ENCODE measurements at places on chromosomes 11 and 22.
A peak's percentile ranks its signal among the peaks of the same experiment; 100 is the strongest.

- no peak for DNase-seq
Observed at GRCh38 chr11:57656885-57657193, 723 bp upstream of the CLP1 start.

DNA sequence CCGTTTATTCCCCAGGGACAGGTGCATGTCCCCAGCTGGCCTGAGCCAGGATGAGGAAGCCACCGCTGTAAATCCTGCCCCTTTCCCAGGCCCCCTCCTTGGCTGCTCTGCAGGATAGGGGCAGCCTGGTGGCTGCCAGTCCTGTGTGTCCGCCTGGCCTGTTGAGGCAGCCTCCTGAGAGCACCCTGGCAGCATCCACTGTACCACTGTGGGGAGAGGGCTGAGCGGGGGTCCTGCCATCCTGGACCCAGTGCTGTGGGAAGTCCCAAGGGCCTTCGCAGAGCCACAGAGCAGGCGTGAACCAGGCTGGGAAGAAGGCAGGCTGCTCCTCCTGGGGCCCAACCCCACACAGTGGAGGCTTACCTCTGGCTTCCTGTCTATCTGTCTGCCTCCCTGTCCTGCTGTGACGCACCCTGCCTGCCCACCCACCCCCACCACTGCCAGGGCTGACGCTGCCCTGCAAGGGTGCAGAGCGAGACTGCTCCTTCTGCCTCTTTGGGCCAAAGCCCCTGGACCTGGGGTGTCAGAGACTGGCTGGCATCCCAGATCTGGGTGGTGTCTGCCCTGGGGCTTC, 8.4 kb downstream of the KCTD17 start:
- DNase-seq = no peak

DNA sequence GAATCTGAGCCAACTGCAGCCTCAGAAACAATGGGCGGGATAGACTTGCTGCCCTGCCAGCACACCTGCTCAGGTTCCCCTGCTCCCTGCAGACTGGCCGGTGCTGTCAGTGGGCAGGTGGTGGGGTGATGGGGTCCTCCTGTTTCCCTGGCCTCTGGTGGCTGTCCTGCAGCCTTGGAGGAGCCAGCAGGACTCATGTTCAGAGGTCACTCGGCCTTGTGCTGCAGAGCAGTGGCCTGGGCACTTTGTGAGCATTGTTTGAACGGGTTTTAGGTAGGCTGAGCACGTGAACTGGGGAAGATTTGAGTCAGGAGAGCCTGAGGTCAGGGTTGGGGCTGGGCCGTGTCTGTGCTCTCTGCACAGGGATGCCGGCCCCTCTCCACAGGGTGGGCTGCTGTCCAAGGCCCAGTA, 17.6 kb downstream of the PPIL2 start:
- DNase-seq = no peak

- peak; percentile 48 for DNase-seq
Observed at GRCh38 chr11:19398772-19399527, 158.2 kb upstream of the E2F8 start.

DNA sequence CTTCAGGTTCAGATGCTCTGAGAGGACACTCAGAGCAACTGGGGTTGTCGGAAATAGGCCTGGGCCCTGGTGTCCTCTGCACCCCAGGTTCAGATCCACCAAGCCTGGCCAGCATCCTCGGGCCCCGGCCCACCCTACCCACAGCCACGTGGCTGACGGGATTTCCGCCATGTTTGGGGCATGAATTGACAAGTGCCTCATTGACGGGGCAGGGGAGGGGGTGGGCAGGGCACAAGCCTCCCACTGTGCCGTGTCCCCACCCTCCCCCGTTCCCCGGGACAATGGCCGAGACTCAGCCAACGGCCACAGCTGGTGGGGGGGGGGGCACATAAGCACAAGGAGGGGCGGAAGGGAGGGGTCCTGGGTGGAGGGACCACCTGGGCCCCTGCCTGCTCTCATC, 8.5 kb downstream of the MYRF start:
- no peak for DNase-seq

DNA sequence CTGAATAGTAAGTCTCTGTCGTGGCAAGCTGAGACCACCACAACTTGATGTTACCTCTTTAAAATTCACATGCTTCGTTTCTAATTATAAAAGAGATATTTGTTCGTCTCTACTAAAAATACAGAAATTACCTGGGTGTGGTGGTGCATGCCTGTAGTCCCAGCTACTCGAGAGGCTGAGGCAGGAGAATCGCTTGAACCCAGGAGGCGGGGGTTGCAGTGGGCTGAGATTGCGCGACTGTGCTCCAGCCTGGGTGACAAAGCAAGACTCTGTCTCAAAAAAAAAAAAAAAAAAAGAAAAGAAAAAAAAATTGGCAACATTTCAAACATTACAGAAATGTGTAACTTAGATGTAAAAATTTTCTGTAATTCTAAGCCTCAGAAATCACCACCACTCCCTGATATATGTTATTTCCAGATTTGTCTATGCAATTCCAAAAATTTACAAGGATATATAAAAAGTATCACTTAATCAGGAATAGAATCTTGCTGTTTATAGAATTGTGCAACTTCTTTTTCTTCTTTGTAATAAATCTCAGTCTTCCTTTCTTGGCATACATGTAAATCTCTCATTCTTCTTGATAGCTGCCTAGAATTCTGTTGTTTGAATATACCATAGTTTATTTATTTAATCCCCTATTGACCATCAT, 37.3 kb downstream of the C11orf96 start:
- peak; percentile 12 for DNase-seq

DNA sequence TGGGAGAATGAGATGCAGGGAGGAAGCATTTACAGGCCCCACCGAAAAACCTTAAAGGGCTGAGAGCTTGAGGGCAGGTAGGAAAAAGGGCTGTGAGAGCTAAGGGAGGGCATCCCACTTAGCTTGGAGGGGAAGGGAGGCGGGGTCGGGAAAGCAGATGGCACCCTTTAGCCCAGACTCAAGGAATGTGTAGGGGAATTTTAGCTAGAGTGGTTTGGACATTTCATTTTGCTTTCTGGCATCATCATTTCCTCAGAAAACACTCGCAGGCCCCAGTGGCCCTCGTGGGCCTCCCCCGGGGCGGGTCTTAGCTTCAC, 846 bp upstream of the STIM1 start:
- DNase-seq = no peak

DNA sequence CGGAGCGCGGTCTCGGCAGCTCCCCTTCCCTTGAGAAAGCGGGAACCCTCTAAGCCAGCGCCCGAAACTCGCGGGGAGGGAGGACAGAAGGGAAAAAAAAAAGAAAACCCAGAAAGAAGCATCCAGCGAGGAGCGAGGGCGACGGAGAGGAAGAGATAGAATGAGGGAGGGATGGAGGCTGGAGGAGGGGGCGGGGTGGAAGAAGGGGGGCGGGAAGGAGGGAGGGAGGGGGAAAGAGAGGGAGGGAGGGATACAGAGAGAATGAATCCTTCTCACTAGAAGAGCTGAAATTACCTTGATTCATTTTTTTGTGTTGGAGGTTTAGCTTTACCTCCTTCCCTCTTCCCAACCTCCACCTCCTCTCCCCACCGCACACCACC, 19.3 kb upstream of the BDNF start:
- no peak for DNase-seq

DNA sequence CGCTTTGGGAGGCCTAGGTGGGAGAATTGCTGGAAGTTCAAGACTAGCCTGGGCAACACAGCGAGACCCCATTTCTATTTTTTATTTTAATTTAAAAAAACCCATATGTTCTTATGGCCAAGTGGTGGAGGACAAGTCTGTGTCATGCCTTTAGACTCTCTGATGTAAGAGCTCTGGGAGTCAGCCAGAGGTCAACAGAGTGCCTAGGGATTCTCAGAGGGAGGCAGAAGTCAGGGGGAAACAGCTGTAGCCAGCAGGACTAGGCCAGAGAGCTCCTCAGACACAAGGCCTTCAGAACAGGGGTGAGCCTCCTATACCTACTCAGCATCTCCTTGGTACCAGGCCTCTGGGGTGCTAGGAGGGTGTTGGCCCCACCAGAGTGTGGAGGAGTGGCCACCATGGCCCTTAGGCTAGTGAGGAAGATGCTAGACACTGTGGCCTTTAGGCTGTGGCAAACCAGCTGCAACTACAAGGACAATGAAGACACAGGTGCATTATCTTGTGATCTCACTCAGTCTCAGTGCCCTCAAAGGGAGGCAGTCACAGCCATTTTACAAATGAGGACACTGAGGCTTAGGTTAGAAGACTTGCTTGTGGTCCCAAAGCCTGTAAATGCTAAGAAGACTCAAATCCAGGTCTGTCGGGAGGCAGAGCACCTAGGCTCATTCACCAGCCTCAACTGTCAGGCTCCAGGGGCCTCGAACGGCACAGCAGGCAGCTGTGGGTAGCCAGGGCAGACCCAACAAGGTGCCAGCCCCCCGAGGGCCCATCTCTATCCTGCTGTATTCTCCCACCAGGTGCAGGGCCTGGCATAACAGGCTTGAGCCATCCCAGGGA, 5.0 kb downstream of the ZP1 start:
- DNase-seq = peak; percentile 88

GRCh38 chr11:121494355-121495099, 41.8 kb upstream of the SORL1-AS1 start:
- DNase-seq = no peak

DNA sequence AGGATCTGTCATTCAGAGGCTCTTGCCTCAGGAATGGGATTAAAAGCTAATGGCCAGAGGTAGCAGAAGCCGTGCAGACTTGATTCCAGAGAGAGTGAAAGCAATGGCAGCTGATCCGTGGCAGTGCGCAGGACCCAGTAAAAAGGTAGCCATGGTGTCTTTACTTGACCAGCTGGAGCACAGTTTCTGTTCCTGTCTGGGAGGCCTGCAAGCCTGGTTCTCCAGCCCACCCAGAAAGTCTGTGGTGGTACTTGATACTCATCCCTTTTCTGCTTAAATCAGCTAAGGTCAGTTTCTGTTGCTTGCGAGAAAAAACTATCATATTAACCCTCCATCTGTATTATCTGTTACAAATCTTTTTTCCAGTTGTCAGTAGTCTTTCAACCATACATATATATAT, 86.7 kb downstream of the RPS6KA4 start:
- DNase-seq = no peak

- DNase-seq = no peak
Observed at GRCh38 chr11:132718711-132719671, 813.3 kb downstream of the OPCML start.

- DNase-seq = no peak
Observed at GRCh38 chr11:26842478-26843282, 120.8 kb upstream of the SLC5A12 start.

- peak; percentile 99 for DNase-seq
Observed at GRCh38 chr11:85827748-85828639, 17.1 kb upstream of the SYTL2 start.

- DNase-seq = no peak
Observed at GRCh38 chr11:559020-559620, 1.4 kb downstream of the LMNTD2 start.

DNA sequence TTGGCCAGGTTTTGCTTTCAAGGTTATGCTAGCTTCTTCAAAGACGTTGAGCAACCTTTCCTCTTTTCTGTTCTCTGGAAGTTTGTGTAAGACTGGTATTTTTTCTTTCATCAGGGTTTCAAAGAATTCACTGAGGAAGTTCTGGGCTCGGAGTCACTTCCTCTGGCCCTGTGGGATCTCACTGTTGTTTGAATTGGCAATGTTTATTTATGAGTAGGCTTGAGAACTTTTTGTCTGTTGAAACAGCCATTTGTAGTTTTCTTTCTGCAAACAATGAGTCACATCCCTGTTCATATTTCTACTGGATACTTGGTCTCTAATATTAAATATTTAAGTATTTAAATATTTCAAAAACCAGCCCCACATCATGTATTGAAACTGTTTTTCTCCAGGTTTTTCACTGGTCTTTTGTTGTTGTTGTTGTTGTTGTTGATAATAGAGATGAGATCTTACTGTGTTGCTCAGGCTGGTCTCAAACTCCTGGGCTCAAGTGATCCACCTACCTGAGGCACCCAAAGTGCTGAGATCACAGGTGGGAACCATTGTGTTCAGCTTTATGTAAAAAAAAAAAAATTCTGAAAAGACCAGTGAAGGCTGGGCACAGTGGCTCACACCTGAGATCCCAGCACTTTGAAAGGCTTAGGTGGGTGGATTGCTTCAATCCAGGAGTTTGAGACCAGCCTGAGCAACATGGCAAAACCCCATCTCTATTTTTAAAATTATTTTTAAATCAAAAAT, 26.9 kb downstream of the SUSD2 start:
- peak; percentile 100 for DNase-seq

DNA sequence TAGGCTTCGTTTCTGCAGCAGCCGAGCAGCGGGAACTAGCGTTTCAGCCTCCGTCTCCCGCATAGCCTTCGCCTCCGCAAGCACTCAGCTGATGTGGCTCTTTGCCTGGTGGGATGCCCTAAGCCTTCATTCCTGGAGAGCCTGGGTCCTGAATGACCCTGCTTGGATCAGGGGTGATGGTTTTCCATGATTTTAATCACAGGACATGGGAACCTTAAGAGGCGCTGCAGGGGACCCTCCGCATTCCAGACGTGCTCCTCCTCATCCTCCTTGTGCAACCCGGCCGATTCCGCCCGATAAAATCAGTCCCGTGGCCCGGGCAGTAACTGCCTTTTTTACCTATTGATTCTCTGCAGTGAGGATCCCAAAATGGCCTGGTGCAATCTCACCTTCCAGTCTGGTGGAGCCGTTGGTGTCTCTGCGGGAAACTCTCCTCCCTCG, 8.2 kb downstream of the C11orf21 start:
- no peak for DNase-seq

DNA sequence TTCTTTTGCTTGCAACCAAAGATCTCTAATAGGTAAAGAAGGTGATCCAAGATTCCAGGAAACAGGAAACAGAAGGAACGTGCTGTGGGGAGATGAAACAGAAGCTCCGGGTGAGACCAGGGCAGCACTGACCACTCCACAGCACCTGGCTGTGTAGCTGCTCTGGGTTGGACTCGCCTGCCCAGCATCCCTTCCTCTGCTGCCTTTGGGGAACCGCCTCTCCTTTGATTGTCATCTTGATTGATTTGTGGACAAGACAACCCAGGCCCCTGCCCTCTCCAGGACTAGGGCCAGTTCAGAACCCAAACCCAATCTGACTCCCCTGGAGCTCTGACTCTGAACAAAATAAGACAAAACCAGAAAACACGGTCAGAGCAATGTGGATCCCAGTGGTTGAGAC, 14.7 kb upstream of the APOBEC3A start:
- no peak for DNase-seq

GRCh38 chr11:42257534-42257933, 798.1 kb upstream of the LRRC4C start:
- no peak for DNase-seq

GRCh38 chr11:102139081-102139498, 28.8 kb downstream of the YAP1 start:
- peak; percentile 81 for DNase-seq

GRCh38 chr22:44171561-44171960, 9.2 kb upstream of the PARVG start:
- no peak for DNase-seq
